ENCODE measurements at places on chromosomes 4 and X. TPM values are rescaled to one million over a fixed set of nuclear protein-coding genes. Genes with fewer than 3 reads are reported as not detected.

GRCh38 chr4:110033355-110034025 is 120.8 kb downstream of the EGF start:
- peaks cover 26% of the 10 kb centered on the region for H3K27me3 ChIP-seq
- no peak for DNase-seq
- H3K27ac ChIP-seq, result no peak overlapping the region
- H3K4me1 ChIP-seq, result peaks cover 14% of the 10 kb centered on the region

DNA sequence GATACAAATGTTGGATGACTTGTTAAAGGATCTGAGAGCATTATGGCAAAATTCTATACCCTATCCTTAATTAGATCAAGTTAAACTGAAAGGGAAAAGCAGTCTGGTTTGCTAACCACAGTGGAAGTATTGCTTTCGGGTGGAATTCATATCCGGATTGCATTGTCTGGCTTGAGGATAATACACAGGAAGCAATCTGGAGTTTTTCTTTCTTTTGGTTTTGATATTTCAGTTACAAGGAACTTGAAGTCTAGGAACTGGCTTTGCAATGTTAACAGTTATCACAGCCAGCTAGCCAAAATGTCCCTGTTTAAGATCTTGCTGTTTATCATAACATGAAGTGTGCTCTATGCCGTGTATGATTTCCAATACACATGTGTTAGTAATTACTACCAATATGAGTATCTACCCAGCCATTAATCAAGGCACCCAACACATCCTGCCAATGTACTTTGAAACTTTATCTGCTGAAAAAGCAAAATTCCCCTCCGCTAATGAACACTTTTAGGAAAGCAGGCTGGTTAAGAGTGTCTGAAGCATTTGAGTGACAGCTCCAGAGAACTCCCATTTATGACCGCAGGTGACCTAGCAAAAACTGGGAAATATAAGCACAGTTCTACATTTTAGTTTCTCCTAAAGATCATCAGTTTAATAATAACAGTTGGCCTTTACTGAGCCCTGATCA is 146.4 kb downstream of the PALLD start:
- no peak overlapping the region for H3K4me3 ChIP-seq
- H3K27me3 ChIP-seq, result no peaks in the 10 kb centered on the region

- H3K36me3 ChIP-seq, result no peaks in the 10 kb centered on the region
- peaks cover 2% of the 10 kb centered on the region for H3K27me3 ChIP-seq
- H3K4me3 ChIP-seq, result no peak overlapping the region
- H3K27ac ChIP-seq, result no peak overlapping the region
- no peaks in the 10 kb centered on the region for H3K4me1 ChIP-seq
Measured at GRCh38 chr4:85784348-85784747, 309.4 kb downstream of the ARHGAP24 start.

DNA sequence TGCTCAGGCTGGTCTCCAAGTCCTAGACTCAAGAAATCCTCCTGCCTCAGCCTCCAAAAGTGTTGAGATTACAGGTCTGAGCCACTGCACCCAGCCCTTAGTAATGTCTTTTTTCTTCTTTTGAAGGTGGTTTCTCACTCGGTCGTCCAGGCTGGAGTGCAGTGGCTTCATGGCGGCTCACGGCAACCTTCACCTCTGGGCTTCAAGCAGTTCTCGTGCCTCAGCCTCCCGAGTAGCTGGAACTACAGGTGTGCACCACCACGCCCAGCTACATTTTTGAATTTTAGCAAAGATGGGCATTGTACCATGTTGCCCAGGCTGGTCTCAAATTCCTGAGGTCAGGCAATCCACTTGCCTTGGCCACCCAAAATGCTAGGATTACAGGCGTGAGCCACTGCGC is 32.3 kb upstream of the ASMTL start:
- no peak overlapping the region for H3K4me3 ChIP-seq
- H3K27ac ChIP-seq, result no peak overlapping the region
- no peak for DNase-seq
- no peaks in the 10 kb centered on the region for H3K27me3 ChIP-seq

DNA sequence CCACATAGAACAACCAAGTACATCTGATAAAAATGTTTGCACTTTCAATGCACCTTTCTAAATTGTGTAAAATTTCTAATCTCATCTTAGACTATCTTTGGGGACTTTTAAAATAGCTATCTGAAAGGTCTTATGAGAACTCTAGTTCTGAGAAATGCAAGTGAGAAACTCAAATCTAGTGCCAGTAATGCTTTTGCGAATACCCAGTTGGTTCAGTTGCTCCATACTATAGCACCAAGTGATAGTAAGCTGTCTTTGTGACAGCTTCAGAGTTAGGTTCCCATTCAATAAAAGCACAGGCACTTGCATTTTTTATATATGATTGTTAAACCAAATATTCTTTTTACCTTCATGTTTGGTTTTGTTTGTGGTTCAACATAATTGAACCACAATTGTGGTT is 4.5 kb upstream of the ITM2A start:
- no peak overlapping the region for H3K4me3 ChIP-seq
- H3K27ac ChIP-seq, result no peak overlapping the region
- no peak for DNase-seq
- H3K27me3 ChIP-seq, result no peaks in the 10 kb centered on the region
- H3K36me3 ChIP-seq, result peaks cover 4% of the 10 kb centered on the region
- H3K4me1 ChIP-seq, result peaks cover 14% of the 10 kb centered on the region

DNA sequence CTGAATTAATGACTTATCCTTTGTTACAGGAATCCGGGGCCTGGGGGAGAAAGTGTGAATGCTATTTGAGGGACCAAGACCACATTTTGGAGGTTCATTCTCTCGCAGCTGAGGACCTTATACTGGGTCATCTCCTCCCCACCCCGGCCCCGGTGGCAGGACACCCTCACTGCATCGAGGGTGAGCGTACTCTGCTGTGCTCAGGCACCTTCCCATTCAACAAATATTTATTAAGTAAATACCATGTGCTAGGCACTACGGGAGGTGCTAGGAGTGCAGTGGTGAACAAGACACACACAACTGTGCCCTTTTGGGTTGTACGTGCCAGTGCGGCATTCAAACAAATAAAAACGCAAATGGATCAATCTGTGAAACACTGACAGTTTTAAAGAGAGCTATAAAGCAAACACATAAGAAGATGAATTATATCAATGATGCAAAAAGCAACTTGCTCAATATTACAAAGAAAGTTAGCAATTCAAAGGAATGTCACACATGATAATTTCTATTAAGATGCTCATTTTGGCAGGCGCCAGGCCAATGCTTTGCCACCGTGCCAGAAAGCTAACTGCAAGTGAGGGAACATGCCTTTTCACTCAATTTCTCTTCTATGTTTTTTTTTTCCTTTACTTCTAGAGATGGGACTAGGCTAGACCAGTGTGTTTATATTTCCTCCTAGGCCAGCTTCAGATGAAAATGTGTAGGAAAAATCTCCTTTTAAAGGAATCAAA is 24.6 kb downstream of the ADGRG2 start:
- H3K36me3 ChIP-seq, result no peaks in the 10 kb centered on the region
- H3K4me3 ChIP-seq, result no peak overlapping the region
- H3K27me3 ChIP-seq, result no peaks in the 10 kb centered on the region

DNA sequence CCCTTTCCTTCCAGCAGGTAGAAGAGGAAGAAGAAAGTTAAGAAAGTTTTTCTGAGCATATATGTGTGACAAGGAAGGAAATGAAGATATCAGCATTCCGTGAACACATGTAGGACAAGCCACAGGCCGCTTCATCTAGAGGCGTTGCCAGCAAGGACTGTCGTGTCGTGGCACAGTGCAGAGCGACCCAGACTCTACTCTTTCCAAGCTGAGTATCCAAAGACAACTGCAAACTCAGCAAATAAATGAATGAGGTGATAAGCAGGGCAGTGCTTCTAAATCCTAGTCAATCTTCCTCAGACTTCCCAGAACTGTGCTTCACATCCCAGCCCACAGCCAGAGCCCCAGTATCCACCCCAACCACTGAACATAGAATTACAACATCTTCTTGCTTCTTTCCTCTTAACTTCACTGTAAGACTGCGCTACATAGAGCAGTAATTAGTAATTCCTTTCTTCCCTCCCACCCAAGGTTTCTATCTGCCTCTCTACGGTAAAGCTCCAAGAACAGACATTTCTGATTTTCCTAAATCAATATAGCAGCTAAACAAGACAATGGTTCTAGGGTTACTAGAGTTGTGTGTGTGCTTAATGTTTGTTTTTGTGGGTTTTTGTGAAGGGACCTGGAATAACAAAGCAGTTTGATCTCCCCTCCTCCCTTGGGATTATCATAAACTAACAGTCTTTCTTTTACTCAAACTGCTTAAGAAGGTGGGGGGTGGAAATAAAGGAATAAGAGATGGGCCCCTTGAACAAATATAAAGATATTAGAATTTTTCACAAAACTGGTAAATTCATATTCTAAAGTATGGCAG is 71.6 kb downstream of the PAPSS1 start:
- H3K27ac ChIP-seq, result no peak overlapping the region
- no peaks in the 10 kb centered on the region for H3K27me3 ChIP-seq
- no peak overlapping the region for H3K4me3 ChIP-seq
- peaks cover 25% of the 10 kb centered on the region for H3K36me3 ChIP-seq
- H3K4me1 ChIP-seq, result no peaks in the 10 kb centered on the region

- DNase-seq, result no peak
- no peak overlapping the region for H3K27ac ChIP-seq
- no peaks in the 10 kb centered on the region for H3K4me1 ChIP-seq
Measured at GRCh38 chrX:28158019-28158777, 176.9 kb upstream of the DCAF8L1 start.

- H3K27ac ChIP-seq, result no peak overlapping the region
- H3K4me1 ChIP-seq, result no peaks in the 10 kb centered on the region
- peaks cover 2% of the 10 kb centered on the region for H3K36me3 ChIP-seq
- no peak for DNase-seq
- H3K4me3 ChIP-seq, result no peak overlapping the region
Measured at GRCh38 chrX:102808336-102808735, 87.8 kb downstream of the GPRASP3 start.

DNA sequence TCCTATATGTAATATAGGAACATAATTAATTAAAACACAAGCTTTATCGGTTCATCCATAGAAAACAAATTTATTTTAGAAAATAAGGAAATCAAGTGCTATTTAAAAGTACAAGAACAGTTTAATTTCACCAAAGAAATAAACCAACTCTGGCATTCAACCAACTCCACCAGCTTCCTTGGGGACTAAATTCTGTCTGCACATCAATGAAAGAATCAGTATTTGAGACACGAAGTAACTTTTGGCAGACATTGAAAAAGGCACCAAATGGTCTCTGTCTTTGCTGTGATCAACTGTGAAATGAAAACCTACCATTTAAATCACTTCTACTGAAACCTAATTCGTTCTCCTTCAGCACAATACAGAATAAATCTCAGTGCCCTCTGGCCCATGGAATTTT is 719.7 kb upstream of the GRIA3 start:
- no peak overlapping the region for H3K4me3 ChIP-seq
- H3K36me3 ChIP-seq, result no peaks in the 10 kb centered on the region
- no peaks in the 10 kb centered on the region for H3K4me1 ChIP-seq
- H3K27ac ChIP-seq, result no peak overlapping the region
- no peak for DNase-seq

DNA sequence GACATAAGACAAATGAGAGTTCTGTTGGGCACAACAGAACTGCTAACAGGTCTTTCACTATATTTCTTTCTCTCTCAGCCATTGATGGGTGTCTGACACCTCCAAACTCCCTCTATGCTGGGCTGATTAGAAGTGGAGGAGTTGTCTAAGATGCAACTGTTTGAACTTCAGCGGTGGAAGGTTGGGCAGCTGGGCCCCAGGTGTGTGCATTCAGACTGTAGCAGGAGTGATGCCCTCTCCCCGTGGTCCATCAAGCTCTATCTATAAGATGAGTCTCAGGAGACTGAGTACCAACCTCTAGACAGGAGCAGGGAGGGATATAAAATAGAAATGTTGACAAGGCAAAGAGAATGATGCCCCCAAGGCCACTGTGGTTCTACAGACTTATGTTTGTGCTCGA is 28.2 kb upstream of the CHRNA9 start:
- H3K4me1 ChIP-seq, result peaks cover 80% of the 10 kb centered on the region
- H3K4me3 ChIP-seq, result peak overlapping the region; percentile 70
- no peak for DNase-seq

- H3K27me3 ChIP-seq, result peaks cover 38% of the 10 kb centered on the region
- DNase-seq, result no peak
- H3K27ac ChIP-seq, result no peak overlapping the region
- no peak overlapping the region for H3K4me3 ChIP-seq
Measured at GRCh38 chr4:183401473-183401872, 43.0 kb upstream of the CDKN2AIP start.

Gene ALB
- not detected for total RNA-seq

Gene CLDN22
- total RNA-seq, result not detected

Gene FAM236A
- not detected for total RNA-seq

Gene POU3F4
- not detected for total RNA-seq

All from activated T-helper 1 cell treated with anti-CD3 and anti-CD28 coated beads, Interleukin-12 subunit alpha, Interleukin-12 subunit beta, Interleukin-2, Interleukin-4 antibody, amounts not matched to agents 30 ng/mL and 10 ng/mL and 1 ng/mL, durations not matched to agents 14 hours and 24 hours and 36 hours (primary cell).